Bladder microvascular endothelial cell (primary cell): ENCODE measurements at places on chromosomes 11 and 22. TPM values are rescaled to one million over a fixed set of nuclear protein-coding genes. Genes with fewer than 3 reads are reported as not detected.

Gene TMEM86A
- total RNA-seq: 0.97 and 4.2 TPM in 2 replicates

Gene HEPHL1
- not detected in 2 replicates for total RNA-seq

Gene C1QTNF4
- 0.13 and 0.16 TPM in 2 replicates for total RNA-seq

Gene SGSM1
- 0.16 and 0.88 TPM in 2 replicates for total RNA-seq

Gene MAJIN
- not detected in 2 replicates for total RNA-seq

Gene TRIM29
- total RNA-seq: 0.06 TPM in 1 of 2 replicates, not detected in the other

Gene LRP4
- total RNA-seq: 0.16 and 0.88 TPM in 2 replicates

Gene MPPED2
- total RNA-seq: 0.31 TPM in 1 of 2 replicates, not detected in the other

Gene LAYN
- 19.9 and 57.3 TPM in 2 replicates for total RNA-seq

Gene PRODH
- total RNA-seq: 0.16 TPM in 1 of 2 replicates, not detected in the other

Gene VPREB1
- not detected in 2 replicates for total RNA-seq

Gene RBMXL2
- total RNA-seq: not detected in 2 replicates

Gene RASL10A
- 0.16 and 0.25 TPM in 2 replicates for total RNA-seq

Gene ZNF202
- total RNA-seq: 5.0 and 10.7 TPM in 2 replicates
